ENCODE measurements at places on chromosomes 7 and 10.
A peak's percentile ranks its signal among the peaks of the same experiment; 100 is the strongest.

- DNase-seq = no peak
Observed at GRCh38 chr10:117271427-117271826, 30.5 kb downstream of the SLC18A2 start.

GRCh38 chr10:72089618-72090017 is 1.3 kb upstream of the SPOCK2 start:
- DNase-seq = peak; percentile 19

GRCh38 chr10:85447690-85448089 is 918.9 kb downstream of the GRID1 start:
- no peak for DNase-seq

DNA sequence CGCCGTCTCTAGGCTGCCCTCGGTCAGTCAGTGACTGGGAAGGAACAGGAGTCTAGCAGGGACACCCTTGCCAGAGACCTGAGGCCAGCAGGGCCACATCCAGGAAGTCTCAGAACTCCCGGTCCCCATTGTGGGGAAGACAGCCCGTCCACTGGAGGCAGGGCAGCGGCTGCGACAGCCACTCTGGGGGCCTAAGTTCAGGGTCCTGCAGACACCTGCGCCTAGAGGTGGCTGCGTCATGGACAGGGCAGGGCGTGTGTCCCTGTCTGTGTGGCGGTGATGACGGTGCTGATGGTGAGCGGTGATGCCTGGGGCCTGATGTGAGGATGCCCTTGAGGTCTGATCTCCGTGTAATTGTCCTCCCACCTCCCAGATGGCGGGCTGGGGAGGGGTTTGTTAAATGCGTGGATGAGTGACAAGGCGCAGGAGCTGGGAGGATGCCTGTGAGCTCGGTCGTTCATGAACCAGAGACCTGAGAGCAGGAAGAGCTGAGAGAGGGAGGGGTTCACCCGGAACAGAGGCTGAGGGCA is 537.9 kb upstream of the FOXK1 start:
- no peak for DNase-seq

DNA sequence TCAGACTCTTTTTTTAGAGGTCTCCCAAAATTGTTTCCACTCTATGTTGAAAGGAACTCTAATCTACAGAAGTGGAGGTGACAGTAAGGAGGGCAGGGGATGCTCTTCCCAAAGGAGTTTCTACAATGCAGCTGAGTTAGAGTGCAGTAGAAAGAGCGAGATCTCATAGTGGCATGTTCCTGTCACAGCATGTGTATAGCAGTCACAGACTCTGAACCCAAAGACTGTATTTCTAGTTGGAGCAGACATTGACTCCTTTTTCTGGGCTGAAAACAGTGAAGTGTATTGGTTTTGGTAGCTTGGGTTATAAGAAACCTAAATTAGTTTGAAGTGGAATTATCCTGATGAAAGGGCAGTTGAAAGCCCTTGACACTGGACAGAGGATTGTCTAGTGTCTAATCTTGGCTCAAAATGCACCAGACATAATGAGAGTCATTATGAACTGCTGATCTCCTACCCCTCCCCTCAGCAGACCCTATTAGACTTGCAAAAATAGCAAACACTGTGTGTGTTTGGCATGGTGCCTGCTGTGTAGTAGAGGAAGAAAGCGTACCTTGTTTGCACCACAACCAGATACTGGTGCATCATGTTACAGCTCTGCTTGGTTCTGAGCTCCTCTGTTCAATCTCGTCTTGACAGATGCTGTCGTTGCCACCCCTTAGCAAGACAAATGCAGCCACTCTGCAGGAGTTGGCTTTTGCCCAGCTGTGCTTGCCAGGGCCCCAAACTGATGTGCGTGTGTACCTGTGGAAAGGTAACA is 336.0 kb downstream of the AUTS2 start:
- DNase-seq = peak; percentile 65

DNA sequence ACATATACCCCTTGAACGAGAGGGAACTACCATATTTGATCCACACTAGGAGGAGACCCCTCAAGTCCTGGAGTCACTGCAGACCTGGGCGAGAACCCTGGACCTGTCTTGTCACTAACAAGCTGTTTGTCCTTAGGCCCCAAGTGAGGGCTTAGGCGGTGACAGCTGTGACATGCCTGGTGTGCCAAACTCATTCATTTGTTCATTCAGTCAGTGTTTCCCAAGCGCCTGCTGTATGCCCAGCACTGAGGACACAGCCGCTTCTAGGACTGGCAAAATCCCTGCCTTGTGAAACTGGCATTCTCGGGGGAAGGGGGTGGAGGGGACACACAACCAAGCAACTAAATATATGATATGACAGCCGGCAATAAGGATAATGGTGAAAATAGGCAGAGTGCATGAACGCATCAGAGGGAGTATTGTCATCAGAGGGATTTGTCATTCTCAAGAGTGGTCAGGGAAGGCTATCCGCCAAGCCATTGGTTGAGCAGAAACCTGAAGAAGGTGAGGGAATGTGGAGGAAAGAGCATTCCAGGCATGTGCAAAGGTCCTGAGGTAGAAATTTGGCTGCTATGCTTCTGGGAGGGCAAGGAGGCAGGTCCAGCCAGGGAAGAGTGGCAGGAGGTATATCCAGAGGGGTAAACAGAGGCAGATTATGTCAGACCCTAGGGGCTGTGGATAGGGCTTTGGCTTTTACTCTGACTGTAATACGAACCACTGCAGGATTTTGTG is 11.0 kb downstream of the SH2B2 start:
- no peak for DNase-seq

DNA sequence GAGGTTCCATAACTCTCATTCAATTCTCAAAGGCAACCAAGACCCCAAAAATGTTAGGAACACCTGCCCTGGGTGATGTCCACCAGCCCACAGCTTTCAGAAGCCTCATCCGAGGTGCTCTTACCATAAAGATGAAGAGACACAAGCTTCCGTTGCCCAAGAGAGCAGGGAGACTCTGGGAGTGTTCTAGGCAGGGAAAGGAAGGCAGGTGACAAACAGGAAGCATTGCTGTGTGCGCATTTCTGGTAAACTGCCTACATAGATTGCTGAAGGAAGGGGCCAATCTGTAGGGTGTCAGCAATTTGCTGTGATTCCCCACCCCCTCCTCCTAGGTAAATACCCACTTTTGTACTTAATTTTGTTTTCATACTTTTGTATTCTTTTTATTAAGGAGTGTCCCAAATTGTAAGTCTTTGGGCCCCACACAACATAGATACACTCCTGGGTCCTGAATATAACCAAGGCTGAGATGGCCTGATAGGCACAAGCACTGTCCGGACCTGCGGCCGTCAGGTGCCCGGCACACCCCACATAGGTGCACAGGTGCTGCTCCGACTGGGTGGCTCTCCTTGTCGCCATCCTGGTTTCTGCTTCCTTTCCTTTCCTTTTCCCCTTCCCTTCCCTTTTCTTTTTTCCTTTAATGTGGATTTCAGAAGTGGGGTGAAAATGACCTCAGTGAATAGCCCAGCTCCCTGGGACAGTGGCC is 51.4 kb upstream of the SMNDC1 start:
- DNase-seq = no peak

DNA sequence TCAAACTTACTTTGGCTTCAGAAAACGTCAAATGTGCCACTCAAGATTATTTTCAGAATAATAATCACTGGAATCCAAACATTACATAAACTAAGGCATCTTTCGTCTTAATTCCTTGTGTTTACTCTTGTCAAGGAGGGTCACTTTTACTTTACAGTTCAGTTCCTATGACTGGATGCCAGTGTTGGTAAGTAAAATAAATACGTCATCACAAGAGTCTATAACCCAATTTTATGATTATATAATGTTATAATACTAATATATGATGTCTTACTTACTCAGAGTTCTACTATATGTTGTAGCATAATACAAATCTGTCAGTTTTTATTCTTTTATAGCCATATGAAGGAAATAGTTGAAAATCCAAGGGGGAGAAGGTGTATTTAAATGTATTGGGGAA is 123.8 kb downstream of the GPR85 start:
- DNase-seq = no peak

DNA sequence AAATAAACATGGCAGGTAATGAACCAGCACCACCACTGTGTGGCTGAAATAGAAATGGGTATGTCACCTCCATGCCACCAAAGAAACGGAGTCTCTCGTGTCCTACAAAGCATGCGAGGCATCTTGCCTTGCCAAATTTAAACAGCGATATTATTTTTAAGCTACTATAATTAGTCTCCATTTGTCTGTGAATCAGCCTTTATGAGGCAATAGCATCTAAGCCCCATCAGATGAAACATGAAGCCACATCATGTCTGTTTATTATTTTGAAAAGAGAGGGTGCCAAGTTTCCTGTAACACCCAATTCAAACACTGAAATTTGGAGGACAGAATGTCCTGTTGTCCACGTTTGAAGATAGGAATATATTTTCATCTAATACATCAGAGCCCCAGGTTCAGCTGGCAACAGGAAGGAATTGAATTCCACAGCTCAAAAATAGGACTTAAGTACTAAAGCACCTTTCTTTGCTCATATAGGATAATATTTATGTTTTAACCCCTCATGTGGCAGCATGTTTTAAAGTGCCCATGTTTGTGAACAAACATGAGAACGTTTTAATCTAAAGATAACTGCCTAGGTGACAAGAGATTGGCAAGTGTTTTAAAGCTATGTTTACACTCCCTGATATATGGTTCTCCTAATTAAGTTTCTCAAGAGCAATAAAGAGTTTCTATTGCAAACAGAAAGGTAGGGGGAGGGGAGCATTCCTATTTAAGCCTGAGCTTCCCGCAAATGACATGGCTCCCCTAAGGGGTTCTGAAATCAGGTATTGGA is 86.8 kb downstream of the SORBS1 start:
- no peak for DNase-seq

DNA sequence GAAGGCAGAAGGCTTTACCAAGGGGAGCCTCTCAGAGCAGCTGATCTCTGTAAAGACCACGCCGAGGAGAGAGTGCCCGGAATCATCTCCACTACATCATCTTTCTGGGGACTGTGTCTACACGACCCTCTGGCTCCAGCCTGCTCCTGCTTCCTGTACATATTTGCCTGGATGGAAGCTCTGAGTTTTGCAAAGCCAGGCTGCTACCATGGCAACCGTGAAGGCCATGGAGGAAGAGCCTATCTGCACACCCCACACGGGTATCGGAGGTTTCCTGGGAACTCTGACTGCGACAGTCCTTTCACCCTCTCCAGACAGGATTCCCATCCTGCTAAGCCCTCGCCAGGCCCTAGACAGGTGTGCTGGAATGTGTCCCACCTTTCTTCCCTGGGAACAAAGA is 83.4 kb upstream of the TNRC18 start:
- DNase-seq = no peak

DNA sequence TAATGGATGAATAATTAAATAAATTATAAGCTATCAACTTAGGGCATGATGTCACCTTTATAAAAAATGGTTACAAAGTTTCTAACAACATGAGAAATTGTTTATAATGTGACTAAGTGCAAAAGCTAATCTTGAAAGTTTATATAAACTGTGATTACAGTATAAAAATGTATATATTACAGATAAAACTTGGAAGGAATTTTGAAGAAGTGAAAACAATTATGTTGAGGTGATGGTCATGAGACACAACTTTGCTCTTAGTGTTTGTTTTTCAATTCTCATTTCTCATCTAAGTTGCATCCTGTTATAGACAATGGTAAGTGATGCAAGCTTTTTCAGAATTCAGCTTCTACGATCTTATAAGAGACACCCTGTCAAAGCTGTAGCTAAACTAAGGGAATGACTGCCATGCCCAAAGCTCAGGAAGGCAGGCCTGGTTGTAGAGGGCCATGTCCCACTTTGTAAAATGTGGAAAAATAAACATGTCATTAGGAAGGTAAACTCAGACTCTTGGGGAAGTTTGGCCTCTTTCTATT is 23.9 kb downstream of the MACC1 start:
- no peak for DNase-seq

- no peak for DNase-seq
Observed at GRCh38 chr10:71081229-71081560, 131.2 kb upstream of the UNC5B start.

- peak; percentile 90 for DNase-seq
Observed at GRCh38 chr7:48154792-48155413, 16.4 kb upstream of the ABCA13 start.

- DNase-seq = peak; percentile 87
Observed at GRCh38 chr10:24958721-24959381, 6.4 kb upstream of the PRTFDC1 start.

DNA sequence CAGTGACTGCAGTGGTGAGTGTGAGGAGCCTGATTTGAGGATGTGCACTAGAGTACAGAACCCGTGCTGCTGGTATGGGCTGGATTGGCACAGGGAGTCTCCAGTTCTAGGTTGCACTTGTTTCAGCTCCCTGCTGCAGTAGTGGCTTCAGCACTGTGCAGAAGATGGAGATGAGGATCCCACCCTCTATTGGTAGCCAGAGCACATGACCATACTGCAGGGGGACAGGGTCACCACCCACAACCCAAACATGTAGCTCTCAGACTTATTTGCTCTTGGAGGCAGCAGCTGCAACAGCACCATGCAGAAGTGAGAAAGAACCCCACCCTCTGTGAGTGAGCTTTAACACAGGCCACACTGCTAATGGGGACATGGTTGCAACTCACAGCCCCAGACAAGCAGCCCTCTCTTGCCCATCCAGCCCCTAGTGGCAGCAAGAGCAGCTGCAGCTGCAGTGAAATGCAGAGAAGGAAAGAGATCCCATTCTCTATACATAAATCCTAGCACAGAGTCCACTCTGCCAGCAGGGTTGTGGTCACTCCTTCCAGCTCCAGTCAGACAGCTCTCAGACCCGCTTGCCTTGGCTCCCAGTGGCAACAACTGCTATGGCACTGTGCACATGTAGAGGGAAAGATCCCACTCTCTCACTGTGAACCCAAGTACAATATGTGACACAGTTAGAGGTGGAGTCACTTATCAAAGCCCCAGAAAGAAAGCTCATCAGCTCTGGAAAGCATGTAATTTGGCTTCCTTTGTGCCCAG is 51.4 kb upstream of the SCIN start:
- DNase-seq = peak; percentile 86

GRCh38 chr7:21550821-21551531 is 8.1 kb downstream of the DNAH11 start:
- DNase-seq = peak; percentile 32

DNA sequence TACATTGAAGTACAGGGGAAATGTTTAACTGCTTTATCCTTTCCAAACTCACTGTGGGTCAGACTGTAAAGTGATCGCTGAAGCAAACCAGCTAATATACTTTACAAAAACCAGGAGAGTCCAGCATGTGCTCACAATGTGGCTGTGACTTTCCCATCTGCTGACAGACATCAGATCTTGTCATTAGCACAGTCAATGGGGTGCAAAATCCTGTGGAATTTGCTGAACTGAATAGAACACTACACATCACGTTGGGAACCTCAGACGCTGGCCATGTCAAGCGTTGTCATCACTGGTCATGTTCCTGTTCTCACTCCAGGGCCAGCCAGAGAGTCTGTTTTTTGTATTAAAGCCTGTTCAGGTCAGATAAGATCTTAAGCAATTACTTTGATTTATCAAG is 83.4 kb downstream of the AGMO start:
- no peak for DNase-seq
